ENCODE measurements at places on chromosomes 1 and 21.

GRCh38 chr1:111309690-111310089 lies 19.0 kb downstream of the CHIA start:
- DNase-seq, result no peak

DNA sequence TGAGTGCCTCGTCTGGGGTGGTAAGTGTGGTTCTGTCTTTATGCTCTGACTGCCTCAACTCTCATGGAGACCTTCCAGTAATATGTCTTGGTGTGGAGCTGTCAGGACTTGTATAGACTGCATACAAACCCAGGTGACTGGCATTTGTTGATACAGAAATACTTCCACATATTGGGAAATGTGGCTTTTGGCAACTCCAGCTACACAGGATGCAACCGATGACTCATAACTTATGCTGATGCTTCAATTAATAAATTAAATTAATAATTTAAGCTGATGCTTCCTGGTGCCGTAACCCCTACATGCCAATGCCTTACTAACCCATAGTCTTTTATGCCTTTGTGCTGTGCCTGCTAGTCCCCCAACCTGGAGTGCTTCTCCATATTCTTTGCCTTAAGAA lies 72.3 kb upstream of the ARTN start:
- no peak for DNase-seq

GRCh38 chr21:29943885-29944284 lies 4.1 kb upstream of the GRIK1 start:
- peak; percentile 5 for DNase-seq

DNA sequence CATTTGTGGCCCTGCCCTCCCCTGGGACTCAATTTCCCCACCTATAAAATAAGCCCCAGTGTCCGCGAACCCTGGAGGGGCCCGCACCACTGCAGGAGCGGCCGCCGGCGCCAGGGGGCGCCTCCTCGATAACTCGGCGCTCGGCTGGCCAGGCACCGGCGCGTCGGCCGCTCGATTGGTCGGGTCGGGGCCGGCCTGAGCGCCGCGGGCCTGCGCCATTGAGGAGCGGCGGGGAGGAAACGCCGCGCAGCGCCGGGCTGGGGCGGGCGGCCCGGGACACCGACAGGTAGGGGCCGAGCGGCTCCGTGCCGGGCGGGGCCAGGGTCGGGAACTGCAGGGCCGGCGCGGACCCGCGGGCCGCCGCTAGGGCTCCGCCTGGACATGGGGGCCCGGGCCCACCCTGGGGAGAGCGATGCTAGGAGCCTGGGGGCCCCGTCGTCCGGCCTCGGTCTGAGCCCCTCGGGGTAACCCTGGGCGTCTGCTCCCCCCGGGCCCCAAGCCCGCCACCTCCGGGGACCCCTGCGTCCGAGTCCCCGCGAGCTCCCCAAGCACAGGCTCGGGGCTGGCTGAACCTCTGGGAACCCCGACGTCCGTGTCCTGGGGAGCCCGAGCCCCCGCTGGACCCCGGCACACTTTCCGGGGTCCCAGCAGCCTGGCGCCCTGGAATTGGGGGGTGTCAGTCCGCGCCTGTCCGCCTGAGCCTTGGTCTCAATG lies at the start of gene VPS13D:
Gene VPS13D, plus strand, starts transcription at position 196 of the 714 bp plus-strand sequence. CDS start 4,237 bp downstream, outside the sequence.
- DNase-seq, result peak; percentile 77

GRCh38 chr1:65955071-65955470 lies 162.4 kb downstream of the PDE4B start:
- DNase-seq, result peak; percentile 26

DNA sequence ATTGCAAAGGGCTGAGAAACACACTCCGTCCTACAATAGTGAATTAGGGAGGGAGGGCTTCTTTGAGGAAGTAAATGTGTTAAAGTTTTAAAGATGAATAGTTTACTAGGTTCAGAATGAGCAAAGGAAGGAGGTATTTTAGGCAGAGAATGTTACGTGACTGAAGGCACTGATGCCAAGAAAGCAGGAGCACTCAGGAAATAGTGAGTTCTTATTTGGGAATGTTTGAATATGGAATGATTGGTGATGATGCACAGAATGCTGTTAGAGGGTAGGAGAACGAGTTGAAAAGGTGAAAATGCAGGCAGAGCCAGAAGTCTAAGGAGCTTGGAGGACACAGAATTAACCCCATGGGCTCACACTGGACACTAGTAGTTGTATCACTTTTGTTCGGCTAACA lies 108.0 kb downstream of the NRIP1 start:
- no peak for DNase-seq

- no peak for DNase-seq
These were observed 29.0 kb downstream of the NEK7 start for GRCh38 chr1:198185759-198186158.

Measured in SJCRH30 (cell line).